ENCODE measurements at places on chromosomes 12 and 14.

DNA sequence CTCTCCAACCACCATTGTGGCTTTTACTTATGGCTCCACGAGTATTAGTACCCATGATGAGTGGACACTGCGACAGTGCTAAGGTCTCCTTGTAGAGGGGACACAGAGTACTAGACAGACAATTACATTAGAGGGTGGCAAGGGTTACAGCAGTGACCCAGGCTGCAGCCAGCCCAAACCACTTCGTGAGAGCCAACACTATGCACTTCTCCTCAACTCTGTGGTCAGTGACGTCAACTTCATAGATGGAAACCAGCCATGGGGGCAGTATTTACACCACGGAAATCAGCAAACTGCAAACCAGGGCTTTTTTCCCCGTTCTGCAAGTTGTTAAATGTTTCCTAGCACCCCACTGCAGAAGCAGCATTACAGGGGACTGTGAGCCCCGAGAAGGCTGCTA, 61.6 kb upstream of the ZFP36L1 start:
- DNase-seq: peak; percentile 59

- DNase-seq: peak; percentile 84
These were observed 14.7 kb upstream of the ZNF385A start for GRCh38 chr12:54398995-54399793.

DNA sequence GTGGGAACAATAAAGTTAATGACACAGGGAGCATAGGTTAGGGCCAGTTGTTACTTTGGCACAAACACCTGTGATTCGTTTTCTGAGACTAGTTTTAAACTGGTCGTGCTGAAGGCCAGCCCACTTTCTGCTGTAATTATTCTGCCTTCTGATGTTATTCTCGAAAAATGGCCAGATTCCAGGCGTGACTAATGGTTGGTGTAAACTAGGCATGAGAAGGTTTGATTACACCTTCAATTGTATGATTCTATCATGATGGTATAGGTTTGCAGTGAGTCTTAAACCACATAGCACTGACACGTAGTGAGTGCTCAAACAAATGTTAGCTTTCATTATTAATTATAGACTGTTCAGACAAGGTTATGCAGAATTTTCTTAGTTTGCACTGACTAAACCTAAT, 39.0 kb downstream of the CKB start:
- peak; percentile 87 for DNase-seq

DNA sequence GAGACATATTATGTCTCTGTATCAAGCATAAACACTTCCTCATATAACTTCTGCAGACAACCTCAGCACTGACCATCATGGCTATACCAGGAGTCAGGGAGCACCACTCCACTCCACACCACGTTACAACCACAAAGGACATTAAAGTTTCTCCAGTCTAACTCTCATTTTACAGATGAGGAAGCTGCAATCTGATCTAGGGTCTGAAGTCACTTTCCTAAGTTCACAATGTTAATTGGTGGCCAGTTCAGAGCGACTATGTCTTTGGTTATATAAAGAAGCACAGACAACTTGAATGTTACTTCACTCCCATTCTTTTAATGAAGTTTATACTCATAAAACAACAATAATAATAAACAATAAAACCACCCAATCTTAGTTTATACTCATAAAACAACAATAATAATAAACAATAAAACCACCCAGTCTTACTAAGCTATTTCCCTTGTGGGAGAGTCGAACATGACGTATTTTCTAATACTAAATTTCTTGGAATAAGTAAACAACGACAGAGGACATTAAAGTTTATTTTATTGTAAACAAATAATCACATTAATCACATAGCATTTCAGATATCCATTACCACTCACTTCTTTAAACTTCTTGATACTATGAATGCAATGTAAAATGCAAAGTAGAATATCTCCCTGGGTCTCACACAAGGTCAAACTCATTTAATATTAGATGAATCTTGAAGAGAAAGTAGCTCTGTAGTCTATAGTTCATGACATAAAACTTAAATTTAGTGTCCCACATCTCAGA, 72.4 kb upstream of the SSTR1 start:
- no peak for DNase-seq

- DNase-seq: no peak
These were observed 244.1 kb downstream of the BTG1 start for GRCh38 chr12:91901381-91902074.

GRCh38 chr12:27965966-27966365, 6.6 kb downstream of the PTHLH start:
- peak; percentile 33 for DNase-seq

All from fibroblast of lung (primary cell).